EH (cell line): ENCODE measurements at places on chromosomes 7 and 10.

GRCh38 chr10:89695307-89695706 lies 6.1 kb upstream of the KIF20B start:
- no peak for DNase-seq

DNA sequence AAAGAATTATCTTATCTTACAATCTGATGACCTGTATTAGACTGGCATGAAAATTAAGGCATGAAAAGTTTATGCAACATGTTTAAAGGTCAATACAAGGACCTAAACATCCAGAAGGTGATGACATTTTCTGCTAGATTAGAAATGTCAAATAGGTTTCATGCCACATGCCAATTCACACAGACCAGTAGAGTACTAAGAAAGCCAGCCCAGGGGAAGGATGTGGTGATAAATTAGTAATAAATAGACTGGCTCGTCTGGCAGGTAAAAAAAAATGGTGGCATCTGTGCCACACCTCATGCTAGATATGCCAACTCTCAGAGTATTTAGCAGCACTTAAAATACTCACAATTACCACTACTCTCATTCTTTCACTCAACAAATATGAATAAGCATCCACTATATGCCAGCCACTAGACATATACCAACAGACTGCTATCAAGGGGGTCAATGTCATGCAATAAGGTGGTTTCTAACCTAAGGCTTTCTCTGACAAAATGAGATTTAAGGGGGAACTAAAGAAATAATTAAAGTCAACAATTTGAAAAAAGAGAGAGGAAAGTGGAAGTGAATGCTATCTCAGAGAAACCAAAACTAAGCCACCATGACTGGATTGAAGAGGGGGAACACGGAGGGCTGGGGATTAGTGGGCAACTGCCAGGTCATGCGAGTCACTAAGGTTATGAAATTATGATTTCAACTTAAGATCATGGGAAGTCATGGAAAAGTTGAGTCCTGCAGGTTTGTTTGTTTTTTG lies 83.5 kb downstream of the SGMS1 start:
- DNase-seq: no peak

GRCh38 chr10:132559538-132559937 lies 22.0 kb downstream of the INPP5A start:
- DNase-seq: no peak

DNA sequence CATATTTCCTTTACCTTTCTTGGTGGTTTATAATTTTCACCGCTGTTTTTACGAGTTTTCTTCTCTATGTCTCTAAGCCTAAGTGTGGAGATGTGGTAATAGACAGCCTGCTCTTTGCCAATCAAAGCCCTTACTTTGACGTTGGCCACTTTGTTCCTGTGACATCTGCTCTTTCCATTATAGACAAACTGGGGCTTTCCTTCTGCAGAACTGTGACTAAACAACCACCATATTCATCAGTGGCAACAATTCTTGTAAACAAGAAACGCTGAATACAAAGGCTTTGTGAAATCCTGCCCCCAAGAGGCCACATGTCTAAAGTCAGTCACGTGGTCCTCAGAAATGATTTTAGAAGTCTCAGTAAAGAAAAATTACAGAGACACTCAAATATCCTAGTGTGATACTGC lies 59.6 kb upstream of the CAPZA2 start:
- DNase-seq: peak; percentile 76

DNA sequence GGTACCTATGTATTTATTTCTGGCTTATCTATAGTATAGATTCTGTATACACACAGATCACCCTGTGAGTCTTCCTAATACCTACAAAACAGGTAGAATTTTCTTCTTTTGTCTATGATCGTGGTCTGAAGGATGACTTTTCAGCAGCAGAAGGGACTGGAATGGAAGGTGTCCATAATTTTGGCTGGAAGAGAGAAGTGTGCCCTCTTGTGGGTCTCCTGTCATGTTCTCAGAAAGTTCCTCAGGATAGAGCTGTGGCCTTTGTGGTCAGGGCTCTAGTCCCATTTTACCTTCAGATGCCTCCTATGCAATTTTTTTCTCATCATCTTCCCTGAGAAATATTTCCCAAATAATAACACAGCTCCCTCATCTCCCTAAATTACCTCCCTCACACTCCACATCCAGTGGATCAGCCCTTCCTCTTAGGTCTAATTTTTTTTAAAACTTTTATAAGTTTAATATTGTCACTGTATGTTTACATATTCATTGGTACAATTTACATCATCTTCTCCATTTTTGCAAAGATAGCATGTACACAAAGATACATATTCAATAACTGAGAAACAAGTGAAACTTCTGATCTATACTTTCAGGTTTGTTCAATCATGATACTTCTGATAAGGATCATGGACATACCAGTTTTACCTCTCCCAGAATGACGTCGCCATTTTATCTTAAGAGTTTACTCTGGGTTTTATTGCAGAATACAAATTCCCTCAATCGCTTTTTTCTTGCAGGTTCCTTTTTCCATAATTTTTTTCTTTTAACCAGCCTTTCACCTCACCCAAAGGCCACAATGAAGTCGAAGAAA lies 112.7 kb downstream of the REEP3 start:
- DNase-seq: peak; percentile 65

- DNase-seq: peak; percentile 32
Observed at GRCh38 chr10:44462338-44462914, 77.5 kb upstream of the CXCL12 start.

- DNase-seq: no peak
Observed at GRCh38 chr10:90269699-90270098, 568.3 kb downstream of the KIF20B start.

DNA sequence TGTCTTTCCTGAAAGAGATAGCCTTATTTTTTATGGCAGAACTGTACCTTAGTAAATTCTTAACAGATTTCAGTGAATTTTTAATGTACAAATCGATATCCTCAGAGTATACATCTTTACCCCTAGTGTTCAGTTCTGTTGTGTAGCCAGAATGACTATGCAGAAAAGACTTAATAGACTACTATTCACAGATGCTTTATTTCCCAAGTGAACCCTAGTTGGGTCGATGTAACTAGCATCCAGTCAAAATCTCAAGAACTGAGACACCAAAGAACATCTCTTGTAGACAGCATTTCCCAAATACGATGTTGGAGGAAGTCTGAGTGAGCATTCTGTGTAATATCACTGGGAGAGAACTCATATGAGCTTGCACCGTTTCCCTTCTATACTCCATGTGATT lies 1.5 kb downstream of the AKR1C3 start:
- DNase-seq: no peak

DNA sequence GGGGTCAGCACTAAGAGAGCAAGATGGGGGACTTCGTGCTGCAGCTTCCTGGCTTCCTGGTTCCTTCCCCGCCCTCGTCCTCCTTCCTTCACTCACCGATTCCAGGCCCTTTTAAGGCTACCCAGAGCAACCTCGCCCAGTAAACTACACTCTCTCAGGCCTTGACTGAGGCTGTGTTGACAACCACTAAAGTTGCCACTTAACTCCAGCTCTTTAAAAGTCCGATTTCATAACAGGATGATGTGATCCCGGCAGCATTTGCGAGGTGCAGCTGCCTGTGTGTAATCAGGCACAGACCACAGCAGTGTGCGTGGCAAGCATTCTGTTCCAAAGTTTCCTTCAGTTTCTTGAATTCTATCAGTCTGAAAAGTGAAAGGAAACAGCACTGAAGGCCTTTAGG lies 110.6 kb downstream of the RAB11FIP2 start:
- peak; percentile 55 for DNase-seq

DNA sequence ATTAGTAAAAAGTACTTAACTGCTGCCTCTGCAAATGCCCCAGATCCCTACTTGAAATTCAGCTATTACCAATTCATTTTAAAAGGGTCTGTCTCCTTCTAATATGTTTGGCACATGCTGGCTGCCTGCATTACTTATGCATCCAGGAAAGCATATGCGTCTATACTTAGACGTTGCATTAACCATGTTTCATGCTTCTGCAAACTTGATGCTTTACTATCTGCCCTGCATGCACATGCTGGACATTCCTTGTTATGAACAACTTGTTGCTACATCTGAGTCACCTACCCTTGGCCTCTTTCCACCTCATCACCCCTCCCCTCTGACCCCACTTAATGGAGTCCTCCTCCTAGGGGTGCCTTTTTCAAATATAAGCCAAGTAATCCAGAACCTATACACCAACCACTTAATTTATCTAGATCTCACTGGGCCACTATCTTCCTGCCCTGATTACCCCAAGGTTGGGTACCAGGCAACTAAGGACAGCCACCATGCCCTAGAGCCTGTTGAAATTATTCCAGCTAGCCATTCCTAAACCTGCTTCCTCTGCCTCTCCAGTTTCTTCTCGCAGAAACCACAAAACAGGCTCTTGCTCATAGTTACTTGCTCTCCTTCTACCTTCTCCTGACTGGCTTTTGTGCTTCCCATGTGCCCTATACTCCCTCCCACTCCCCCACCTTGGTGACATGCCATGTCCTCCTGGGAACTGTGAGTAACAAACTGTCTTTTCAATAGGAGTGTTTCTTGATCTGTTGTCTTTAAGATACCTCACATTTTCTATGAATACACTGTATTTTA lies 1187.9 kb downstream of the REEP3 start:
- DNase-seq: no peak

GRCh38 chr10:30774261-30774660 lies 144.7 kb upstream of the LYZL2 start:
- no peak for DNase-seq

- peak; percentile 93 for DNase-seq
Observed at GRCh38 chr10:48253970-48254657, 20.4 kb downstream of the FRMPD2 start.

DNA sequence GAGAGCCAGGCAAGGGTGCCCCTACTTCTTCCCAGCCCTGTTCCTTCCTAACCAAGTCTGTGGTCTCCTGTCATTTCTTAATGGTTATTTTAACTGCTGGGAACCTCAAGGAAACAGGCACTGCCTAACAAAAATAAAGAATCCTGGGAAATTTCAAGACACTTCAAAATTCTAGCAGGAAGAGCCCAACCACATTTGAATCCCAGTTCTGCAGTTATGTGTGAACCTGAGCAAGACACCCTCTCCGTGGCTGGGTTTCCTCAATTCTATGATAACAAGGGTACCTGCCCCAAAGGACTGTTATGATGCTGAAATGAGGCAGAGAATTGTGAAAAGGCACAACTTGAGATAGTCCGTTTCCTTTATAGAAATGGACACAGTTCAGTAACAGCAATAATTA lies 36.2 kb upstream of the DUSP5 start:
- peak; percentile 47 for DNase-seq

DNA sequence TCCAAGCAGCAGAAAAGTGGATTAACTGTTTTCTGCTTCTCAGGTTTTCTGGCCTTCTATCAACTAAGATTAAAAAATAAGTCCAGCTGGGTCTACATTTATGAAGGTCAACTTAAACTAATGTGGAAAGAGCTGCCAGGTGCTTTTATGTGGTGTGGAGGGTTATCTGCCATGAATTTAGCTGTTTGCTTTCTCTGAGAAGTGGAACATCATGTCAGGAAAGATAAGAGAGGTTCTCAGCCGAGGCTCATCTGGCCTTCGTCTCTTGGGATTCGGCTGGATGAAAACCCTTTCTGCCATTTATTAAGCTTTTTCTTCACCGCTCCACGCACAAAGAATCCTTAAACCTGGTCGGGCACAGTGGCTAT lies 5.5 kb downstream of the PTPRN2 start:
- no peak for DNase-seq

DNA sequence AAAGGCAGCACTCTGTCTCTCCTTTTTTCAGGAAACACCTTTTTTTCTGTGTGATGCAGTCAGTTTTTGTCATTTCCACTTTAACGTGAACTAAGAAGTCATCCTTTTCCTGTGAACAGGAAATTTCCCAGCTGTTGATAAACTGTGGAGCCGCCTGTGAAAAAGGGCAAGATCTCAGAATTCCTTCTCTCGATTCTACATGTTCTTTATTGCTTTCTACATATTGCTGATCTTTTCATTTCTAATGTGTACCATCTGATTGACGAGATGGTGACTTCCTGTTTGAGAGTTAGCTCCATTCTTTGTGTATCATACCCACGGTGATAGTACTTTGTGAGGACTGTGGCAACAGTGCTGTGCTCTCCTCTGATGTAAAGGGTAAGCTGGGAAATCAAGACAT lies 50.4 kb downstream of the ADD3 start:
- no peak for DNase-seq

DNA sequence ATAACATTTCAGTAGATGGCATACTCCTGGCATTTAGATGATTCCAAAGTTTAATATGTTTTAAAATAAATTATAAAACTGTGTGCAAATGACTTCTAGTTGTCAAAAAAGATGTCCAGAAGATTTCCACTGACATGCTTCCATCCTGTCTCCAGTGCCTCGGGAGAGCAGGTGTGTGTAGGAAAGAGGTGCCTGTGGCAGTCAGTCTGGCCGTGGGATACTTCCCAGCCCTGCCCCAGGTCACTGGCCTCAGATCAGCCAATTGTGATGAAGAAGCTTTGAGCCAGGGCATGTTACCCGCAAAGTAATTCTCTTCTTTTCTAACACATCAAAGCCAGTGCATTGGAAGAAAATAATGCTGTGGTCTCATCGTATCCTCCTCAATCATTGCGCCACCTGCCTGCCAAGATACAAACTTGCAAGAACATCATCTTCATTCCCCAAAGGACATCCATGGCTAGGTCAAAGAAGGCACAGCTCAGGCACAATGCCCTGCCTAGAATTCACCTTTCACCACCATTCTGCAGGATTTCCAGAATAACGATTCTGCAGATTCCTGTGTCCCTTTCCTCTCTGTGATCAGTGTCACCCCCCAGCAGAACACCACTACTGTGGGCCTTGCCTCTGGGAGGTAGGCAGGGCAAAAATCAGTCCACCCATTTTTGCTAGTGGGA lies 6.3 kb upstream of the KCNMA1 start:
- peak; percentile 77 for DNase-seq

GRCh38 chr7:130822642-130823041 lies 88.6 kb upstream of the KLF14 start:
- DNase-seq: peak; percentile 67

DNA sequence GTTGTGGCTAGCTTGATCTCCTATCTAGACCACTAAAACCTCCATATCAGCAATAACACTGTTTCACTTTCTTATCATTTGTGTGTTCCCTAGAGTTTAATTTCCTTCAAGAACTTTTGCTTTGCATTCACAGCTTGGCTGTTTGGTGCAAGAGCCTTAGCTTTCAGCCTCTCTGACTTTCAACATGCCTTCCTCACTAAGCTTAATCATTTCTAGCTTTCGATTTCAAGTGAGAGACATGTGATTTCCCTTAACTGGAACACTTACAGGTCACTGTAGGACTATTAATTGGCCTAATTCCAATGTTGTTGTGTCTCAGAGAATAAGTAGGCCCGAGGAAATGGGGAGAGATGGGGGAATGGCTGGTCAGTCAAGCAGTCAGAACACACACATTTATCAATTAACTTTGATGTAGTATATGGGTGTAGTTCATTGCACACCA lies 10.6 kb upstream of the BPGM start:
- DNase-seq: no peak

DNA sequence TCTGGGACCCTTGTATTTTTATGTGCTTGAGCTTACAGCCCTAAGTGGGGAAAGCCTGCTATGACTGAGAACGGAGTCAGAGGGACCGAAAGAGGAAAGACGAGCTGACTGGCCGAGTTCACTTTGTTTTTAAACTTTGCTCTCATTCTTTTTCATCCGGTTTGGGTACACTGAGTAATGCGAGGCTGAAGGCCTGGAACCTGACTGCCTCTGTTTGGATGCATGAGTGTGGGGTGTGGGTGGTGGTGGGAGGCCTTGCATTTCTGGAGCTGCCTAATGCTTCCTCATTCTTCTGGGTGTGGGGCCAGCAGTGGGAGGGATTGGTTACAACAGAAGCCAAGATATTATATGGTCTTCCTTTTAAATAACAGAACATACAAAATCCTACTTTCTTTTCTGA lies 155.5 kb downstream of the BUB3 start:
- no peak for DNase-seq
